GM19239 (cell line): ENCODE measurements at places on chromosomes 1 and 21.

DNA sequence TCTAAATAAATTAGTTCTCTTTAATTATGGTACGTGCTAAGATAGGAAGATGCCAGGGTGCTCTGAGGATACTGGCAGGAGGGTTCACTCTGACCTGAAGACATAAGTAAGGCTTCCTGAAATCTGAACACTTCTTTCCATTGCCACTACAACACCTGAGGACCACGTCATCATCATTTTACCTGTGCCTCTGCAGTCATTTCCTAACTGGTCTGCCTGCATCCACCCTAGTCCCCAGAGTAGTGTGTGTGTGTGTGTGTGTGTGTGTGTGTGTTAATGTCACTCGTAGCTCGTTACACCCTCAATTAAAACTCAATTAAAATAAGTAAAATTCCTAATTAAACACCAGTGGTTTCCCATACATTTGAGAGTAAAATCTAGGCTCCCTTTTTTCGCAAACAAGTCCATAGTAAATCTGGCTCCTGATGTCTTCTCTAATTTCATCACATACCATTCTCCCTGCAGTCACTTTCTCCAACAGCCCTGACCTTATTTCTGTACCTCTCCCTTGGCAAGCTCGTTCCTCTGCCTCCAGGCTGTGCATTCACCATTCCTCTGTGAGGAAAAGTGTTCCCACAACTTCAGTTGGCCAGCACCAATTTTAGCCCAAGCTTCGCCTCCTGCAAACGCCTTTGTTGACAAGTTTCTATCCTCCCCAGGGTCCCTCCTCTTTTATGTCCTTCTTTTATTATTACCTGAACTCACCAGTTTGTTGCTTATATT, 8.7 kb downstream of the IL12RB2 start:
- DNase-seq = no peak

GRCh38 chr1:231338270-231339128, at the start of gene SPRTN:
Gene SPRTN, plus strand, starts transcription at chr1:231338293. Its CDS starts 91 bp downstream, at chr1:231338384.
- no peak for DNase-seq

DNA sequence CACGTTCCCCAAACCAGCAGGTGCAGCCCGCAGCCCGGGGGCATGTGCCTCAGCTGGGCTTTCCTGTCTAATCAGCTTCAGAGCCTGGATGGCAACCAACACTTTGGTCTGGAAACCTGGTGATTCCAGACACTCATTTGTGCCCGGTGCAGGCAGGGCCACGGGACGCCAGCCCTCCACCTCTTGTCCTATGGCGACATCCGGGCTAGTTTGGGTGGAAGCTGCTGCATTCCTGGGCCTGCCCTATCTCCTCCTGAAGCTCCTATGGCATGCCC, 111.8 kb downstream of the WDR4 start:
- DNase-seq = no peak

- no peak for DNase-seq
Observed at GRCh38 chr1:115088871-115089419, 358 bp downstream of the TSPAN2 start.

GRCh38 chr1:218600968-218601367, 255.8 kb downstream of the TGFB2 start:
- DNase-seq = no peak

- DNase-seq = no peak
Observed at GRCh38 chr21:44437696-44438431, 17.4 kb upstream of the LRRC3 start.

DNA sequence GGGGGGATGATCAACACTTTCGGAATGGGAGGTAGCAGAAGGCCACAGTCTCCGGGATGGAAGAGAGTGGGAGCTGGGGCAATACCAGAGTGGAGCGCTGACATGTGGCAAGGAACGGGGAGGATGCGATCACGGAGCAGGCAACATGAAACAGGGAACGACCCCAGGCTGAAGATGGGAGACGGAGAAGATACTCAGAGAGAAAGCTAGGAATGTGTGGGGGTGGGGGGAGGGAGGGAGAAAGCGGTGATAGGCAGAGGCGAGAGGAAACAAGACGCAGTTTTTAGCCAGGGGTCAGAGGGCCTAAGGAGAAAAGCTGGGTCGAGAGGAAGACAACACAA, 577 bp downstream of the RAB3GAP2 start:
- no peak for DNase-seq

GRCh38 chr1:7346070-7346596, 425.0 kb upstream of the VAMP3 start:
- no peak for DNase-seq
